Ammon's horn (tissue), 1 donor: ENCODE measurements at places on chromosomes 3 and 15.

DNA sequence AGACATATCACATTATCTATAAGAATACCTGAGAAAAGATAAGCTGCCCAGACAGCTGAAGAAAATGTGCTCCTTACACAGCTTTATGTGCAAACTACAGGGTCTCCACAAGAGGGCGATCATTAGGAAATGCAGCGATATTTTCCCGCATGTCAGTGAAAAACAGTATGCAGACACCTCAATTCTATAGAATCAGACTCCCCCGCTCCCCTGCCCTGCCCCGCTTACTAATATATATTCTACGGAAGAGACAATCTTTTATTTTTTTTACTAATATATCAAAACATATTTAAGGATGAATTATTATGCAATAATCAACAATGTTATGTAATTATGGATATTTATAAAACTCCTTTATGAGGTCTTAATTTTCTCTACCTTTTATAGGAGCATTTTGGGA lies 681.3 kb downstream of the ROBO1 start:
- DNase-seq: peak; percentile 72

GRCh38 chr3:175932586-175932985 lies 1073.5 kb downstream of the NAALADL2 start:
- no peak for DNase-seq

DNA sequence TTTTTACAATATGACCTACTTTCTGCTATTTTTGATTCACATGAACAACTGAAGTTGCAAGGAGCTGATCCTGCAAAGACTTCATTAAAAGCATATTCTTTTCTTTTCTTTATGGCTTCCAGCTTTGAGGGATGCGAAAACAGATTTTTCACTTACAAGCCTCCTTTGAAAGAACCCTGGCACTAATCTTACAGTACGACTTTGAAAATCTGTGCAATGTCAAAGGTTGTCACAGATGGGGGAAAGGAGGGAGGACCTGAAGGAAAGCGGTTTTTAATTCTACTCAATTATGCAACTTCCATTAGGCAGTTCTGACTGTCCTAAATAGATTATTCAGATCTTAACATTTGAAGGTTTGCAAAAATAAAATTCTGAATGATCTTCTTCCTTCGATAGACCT lies 130.5 kb downstream of the TNIK start:
- no peak for DNase-seq

DNA sequence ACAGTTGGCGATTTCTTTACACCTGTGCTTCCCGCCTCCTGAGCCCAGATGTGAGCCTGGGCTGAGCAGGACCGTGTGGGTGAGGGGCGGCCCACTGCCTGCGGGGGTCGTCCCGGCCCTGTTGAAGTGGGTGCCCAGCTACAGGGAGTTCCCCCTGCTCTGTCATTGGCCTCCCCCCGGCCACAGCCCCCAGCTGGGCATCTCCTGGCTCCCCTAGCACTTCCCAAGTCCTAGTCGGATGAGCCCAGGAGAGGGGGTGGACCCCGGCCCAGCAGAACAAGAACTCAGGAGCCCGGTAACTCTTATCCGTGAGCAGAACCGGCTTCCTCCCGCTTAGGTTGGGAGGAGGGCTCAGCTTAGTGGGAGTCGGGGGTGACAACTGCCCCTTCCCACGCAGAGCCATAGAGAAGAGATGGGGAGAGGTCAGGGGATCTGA lies 757 bp downstream of the PAQR5 start:
- no peak for DNase-seq

GRCh38 chr3:28292622-28293021 lies 51.2 kb downstream of the CMC1 start:
- DNase-seq: no peak

DNA sequence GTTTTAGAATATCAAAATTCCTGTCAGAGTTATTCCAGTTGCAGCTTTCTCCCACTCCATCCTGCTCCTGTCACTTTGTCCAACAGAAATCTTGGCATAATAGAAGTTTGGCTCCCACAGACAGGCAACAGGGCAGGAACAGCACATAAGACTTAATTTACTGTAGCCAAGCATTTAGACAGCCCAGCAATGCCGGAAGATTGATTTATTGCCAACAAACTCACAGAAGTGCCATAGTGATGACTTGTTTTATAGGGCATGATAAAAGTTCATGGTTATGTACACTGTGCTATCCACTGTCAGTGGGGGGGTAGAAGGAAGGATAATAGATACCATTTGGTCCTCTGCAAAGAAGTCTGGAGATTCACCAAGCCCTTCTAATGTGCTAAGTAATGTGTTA lies 98.3 kb upstream of the CBLB start:
- DNase-seq: no peak

- no peak for DNase-seq
These were observed 566.7 kb upstream of the NECTIN3 start for GRCh38 chr3:110504901-110505300.

GRCh38 chr3:132417695-132418411 lies 551 bp downstream of the DNAJC13 start:
- peak; percentile 52 for DNase-seq

GRCh38 chr15:64574301-64575017 lies 114.1 kb downstream of the ZNF609 start:
- DNase-seq: no peak

DNA sequence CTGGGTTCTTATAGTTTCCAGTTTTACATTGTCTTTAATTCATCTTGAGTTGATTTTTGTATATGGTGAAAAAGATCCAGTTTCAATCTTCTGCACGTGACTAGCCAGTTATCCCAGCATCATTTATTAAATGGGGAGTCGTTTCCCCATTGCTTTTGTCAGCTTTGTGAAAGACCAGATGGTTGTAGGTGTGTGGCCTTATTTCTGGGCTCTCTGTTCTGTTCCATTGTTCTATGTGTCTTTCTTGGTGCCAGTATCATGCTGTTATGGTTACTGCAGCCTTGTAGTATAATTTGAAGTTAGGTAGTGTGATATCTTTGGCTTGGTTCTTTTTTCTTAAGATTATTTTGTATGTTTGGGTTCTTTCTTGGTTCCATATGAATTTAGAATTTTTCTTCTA lies 432.2 kb downstream of the UNC13C start:
- DNase-seq: peak; percentile 26

- DNase-seq: no peak
These were observed 667 bp upstream of the ACOX2 start for GRCh38 chr3:58537412-58538301.

GRCh38 chr15:39946862-39947261 lies 12.9 kb downstream of the EIF2AK4 start:
- DNase-seq: no peak

DNA sequence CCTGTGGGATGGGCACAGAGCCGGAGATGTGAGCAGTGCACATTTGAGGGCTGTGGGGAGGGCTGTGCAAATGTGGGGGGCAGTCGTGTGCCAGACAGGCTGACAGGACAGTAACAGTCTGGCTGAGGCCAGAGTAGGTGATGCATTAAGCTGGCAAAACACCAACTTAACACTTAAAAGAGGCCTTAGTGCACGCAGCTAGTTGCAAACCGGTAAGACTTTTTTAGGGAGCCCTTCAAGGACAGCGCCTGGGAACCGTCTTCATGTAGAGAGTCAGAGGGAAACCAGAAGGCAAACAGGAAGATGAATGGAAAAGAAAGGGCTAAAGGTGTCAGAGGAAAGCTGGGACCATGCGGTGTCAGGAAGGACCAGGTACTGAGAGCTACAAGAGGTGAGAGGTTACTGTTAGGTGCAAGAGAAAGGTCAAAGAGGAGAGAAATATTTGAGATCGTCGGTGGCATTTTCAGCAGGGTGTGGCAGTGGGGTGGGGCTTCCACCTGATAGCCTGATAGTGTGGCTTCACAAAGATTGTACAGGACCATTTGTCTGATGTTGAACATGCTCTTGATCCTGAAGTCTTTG lies 30.0 kb upstream of the CHD2 start:
- DNase-seq: no peak

DNA sequence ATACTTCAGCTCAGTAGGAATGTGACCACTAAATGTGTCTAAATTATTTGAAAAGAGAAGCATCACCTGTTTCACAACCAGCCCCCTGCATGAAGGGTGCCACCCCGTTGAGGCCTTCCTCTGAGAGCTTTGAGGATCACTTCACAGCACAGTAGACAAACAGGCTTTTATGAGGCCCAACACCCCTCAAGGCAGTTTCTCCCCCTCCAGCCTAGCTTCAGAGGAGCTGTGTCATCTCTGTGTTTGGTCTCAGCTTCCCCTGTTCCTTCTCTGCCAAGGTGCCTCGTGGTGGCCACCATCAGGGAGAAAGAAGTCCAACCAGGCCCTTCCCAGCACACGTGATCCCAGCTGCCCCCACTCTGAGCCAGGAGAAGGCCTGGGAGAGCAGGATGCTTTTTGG lies 21.6 kb upstream of the DUSP7 start:
- DNase-seq: no peak

DNA sequence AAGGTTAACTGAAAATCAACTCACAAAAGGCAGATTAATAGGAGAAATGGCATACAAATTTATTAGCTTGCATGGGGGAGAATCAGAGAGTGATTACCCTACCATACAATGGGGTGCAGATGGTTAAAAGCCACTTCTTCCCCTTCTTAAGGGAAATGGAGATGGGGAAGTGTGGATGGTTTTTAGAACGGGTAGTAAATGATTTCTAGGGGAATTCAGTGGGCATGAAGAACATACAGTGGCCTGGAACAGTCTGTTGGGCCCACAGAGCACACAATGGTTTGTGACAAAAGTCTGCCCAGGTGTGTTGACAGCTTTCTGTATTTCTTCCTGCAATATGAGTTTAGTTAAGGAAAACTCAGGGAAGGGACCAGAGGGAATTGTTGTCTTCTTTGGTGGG lies 61.0 kb downstream of the C3orf80 start:
- no peak for DNase-seq
